Posterior cingulate gyrus (tissue), 11 donors: ENCODE measurements at places on chromosomes 3 and 15.

GRCh38 chr3:98596541-98597500, 3.4 kb upstream of the CPOX start:
- DNase-seq, result no peak

DNA sequence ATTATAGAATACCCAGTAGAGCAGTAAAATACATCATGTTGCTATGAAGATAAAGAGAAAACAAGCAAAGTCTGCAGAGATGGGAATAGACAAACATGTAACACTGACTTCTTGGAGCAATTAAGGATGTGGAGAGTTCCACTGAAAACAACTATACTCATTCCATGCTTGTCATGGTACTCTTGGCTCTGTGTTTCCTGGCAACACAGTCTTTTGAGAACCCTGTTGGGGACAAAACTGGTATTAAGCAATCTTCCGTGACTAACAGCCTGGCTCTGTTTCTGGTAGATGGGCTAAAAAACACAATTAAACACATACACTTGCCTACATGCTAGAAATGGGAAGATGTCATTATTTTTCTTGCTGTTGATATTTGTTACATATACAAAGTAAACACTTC, 1212.3 kb upstream of the GBE1 start:
- DNase-seq, result no peak

DNA sequence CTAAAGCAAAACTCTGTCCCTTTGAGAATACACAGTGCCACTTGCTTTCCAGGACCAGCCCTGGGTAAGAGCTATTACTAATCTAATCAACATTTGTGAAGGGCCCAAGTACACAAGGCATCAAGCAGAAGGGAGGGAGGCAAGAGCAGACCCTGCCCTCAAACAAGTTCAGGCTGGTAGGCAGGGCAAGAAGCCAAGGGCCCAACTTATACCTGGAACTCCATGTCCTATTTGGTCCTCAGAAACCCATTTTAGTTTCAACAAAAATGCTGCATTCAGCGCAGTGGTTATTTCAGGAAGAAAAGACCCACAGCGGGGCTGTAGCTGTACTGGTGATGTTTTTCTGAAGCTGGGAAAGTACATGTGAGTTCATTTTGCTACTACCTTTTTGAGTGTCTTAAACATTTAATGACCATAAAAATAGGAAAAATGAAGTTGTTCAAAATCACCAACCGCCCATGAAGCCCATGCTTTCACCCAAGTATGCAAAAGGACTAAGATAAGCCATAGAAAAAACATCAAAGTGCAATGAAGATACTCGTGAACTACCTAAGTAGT, 2.8 kb downstream of the RPS17 start:
- DNase-seq, result no peak

- DNase-seq, result no peak
Observed at GRCh38 chr15:77898811-77899730, 178.4 kb downstream of the TBC1D2B start.

GRCh38 chr15:71239592-71240364, 124.5 kb downstream of the THSD4 start:
- DNase-seq, result no peak

DNA sequence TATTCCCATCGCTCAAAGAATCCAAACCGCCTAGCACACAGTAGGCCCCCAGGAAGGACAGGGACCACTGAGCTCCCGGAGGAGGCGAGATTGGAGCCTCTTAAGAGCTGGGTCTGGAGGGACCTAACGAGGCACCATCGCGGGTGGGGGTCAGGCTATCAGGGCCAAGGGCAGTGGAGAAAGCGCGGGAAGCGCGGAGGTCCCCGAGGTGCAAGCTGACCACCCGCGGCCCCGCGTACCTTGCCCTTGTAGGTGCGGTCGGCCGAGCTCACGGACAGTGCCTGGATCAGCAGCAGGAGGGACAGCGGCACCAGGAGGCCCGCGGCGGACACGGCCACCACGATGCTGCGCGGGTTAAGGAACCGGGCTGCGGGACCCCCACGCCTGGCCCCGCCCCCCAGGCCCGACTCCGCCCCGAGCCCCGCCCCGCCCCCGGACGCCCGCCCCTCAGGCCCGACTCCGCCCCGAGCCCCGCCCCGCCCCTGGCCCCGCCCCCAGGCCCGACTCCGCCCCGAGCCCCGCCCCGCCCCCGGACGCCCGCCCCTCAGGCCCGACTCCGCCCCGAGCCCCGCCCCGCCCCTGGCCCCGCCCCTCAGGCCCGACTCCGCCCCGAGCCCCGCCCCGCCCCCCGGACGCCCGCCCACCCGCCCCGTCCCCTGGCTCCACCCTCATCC, 3.9 kb downstream of the ZDHHC19 start:
- DNase-seq, result no peak

GRCh38 chr3:143351895-143352608, 232.5 kb downstream of the CHST2 start:
- DNase-seq, result no peak

- DNase-seq, result no peak
Observed at GRCh38 chr3:120461416-120461815, 10.6 kb upstream of the FSTL1 start.
